Activated CD4-positive, alpha-beta memory T cell treated with anti-CD3 and anti-CD28 coated beads for 36 hours (primary cell): ENCODE measurements at places on chromosomes 16 and 17.

GRCh38 chr17:40350689-40351358 is 13.7 kb downstream of the GJD3 start:
- DNase-seq: no peak

DNA sequence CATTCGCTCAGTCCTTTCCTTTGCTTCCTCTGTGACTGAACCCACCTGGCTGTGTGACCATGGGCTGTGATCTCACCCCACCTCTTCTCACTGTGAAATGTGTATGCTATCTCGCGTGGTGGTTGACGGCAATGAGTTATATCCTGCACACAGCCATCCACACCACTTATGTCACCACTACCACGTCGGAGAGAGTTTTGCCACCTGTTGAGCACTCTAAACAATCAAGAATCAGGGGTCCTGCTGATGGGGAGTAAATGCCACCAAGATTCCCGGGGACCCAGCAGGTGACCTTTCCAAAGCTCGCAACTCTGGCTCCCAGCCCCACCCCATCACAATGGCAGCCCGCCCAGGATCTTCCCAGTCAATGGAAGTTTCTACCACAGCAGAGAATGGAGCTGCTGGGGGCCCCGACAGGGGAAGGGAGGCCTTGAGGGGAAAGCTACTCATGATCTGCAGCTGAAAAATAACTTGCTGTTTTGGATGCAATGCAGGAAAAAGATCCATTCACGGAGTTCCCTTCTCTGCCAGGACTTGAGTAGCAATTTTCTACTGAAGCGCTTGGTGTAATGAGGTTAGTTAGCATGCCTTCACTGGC is 26.2 kb upstream of the RCVRN start:
- no peak for DNase-seq

DNA sequence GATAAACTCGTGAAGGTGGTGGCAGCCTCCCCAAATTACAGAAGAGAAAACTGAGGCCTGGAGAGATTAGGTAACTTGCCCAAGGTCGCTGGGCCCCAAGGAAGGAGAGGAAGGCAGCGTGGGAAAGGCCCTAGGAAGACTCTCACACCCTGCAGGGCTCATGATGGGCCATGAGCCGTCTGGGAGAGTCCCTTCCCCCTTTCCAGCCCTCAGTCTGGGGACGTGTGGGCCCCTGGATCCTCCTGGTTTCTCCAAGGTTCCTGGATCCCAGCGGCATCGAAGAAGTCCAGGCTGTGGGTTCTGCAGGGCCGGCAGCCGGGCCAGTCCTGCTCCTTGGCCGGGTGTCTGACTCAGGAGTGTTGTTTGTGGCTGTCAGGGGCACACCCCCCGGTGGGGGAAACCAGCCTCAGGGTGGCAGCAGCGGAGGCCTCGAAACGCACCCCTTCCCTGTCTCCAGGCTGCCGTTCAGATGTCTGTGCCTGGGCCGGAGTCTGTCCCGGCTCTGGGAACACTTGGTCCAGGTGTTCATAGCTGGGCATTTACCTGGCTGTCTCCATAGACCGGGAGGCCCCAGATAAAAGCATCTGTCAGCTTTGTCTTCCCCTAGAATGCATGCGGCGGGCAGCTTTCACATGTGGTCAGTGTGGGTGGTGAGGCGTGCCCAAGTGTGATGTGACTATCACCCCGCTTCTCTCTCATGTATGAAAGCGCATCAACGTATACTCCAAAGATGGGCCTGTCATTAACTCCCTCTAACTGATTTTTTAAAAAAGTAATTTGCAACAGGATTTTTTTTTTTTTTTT is 3.7 kb upstream of the RAP1GAP2 start:
- DNase-seq: peak; percentile 84

DNA sequence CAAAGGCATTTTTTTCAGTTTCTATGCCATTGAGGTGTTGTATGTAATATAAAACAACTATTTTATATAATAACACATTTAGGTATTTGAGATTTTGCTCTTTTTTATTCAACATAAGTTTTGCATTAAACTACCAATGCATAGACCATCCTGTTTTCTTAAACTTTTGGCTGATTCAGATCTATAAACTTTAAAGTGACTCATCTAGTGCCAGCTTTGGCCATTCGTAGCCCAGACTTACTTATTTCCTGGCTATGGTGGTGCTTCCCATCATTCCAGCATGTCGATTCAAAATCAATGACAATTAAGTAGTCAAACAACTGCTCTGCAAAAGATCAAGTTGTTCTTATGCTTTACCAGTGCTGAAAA is 3.1 kb downstream of the ERI2 start:
- no peak for DNase-seq

GRCh38 chr16:53213542-53213941 is 158.8 kb downstream of the CHD9 start:
- no peak for DNase-seq

DNA sequence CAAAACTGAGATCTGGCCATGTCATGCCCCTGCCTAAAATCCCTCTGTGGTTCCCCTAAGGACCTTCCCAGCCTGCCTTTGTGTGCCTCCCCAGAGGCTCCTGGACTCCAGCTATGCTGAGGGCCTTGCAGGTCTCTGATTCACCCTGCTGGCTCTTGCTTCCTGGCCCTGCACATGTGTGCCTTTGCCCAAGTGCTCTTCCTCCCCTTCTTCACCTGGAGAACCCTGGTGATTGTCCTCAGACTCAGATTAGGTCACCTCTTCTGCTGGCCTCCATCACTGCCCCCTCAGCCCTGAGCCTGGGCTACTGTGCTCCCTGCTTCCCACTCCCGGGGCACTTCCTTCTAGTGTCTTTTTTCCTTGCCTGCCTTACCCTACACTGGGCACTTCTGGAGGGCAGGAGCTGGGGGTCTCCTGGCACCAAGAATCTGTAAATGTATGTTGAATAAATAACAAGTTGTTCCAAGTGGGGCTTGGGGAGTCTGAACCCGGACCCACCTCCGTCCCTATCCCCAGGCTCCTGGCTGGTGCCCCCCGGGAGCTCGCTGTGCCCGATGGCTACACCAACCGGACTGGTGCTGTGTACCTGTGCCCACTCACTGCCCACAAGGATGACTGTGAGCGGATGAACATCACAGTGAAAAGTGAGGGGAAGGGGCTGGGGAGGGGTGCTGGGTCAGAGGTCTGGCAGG is 7.8 kb downstream of the ITGA3 start:
- DNase-seq: no peak

- no peak for DNase-seq
Measured at GRCh38 chr17:41013606-41014005, 4.7 kb upstream of the KRTAP3-1 start.

DNA sequence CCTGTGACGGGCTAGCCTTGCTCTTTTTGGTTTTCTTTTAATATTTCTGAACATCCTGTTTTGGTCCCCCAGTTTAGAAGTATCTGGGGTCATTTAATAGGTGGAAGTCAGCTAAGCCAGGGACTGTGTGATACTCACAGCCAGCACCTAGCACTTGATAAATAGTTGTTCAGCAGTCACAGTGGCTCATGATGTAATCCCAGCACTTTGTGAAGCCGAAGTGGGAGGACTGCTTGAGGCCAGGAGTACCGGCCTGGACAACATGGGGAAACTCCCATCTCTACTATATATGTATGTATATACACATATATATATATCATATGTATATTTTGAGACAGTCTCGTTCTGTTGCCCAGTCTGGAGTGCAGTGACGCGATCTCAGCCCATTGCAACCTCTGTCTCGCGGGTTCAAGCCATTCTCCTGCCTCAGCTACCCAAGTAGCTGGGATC is 1.8 kb upstream of the ZNRF1 start:
- DNase-seq: no peak

- DNase-seq: peak; percentile 84
Measured at GRCh38 chr17:40561871-40562611, 3.2 kb downstream of the CCR7 start.

GRCh38 chr17:79836510-79836971 is 2.7 kb downstream of the CBX4 start:
- no peak for DNase-seq

DNA sequence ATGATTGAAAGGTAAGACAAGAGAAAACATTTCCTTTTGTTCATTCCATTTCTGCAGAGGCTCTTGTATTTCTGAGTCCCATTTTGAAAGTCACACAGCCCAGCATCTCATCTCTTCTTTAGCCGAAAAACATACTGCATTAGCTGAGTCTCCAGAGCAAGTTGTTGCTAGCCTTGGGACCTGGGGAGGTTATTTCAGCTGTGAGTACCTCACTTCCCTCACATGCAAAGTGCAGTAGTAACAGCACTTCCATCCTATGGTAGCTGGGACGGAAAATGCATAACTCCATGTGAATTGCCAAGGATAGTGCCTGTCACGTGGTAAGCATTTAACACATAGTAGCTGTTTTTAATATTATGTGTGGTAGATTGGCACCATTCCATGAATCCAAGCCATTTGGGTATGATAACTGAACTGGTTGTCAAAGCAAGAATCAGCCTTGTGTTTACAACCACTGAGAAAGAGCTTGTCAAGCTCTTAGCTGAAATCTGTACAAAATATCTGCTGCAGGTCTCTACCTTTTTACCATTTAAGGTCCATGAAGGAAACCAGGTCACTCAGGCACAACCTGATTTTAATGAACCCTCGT is 345.7 kb downstream of the CDH13 start:
- DNase-seq: no peak

DNA sequence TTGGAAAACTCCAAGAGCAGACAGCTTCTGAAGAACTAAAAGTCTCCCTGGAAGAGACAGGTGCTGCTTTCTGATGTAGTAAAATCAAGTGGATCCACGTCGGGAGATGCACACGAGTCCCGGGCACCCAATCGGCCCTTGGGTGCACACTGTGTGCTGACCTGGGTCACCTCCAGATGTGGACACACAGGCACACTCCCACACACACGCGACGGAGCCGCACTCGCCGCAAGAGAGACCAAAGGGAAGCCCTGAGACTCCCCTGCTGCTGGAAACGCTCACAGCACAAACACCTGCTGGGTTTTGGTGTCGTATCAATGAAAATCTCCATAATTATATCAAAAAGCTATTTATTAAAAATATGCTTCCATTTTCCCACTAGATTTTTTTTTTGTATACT is 94.2 kb downstream of the ANKRD11 start:
- DNase-seq: no peak

GRCh38 chr16:57807252-57807967 is 5.1 kb upstream of the KIFC3 start:
- DNase-seq: no peak

DNA sequence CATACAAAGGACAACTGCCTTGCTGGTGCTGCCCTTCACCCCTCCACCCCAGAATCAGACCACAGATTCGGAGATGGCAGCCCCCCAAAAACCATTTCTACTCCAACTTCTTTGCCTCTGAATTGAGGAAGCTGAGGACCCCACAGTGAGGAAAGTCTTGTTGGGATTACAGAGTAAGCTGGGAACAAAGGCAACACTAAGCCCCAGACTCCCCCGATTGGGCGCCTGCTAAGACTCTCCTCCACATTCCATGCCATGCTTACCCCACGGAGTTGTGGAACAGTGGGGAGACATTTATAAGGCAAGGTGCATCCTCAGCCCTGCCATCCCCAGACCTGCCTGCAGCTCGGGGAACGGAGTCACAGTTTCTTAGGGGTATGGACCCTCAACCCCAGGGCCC is 1.9 kb downstream of the GIT1 start:
- DNase-seq: no peak

DNA sequence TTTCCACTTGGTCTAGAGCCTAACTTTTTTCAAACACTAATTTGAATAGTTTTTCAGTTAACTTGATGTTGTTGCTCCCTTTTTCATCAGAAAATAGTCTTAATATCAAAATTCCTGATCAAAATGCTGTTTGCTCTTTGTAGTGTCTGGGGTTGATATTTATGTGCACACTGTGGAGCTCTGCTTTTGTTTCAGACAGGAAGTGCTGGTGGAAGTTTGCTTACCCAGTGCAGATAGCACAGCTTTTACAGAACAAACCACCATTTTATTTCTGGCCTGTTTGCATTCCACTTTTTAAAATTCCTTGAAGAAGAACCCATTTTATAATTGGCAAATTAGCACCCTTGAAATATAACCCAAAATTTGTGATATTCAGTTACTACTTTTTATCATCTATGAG is 125.4 kb downstream of the MRTFB start:
- no peak for DNase-seq

DNA sequence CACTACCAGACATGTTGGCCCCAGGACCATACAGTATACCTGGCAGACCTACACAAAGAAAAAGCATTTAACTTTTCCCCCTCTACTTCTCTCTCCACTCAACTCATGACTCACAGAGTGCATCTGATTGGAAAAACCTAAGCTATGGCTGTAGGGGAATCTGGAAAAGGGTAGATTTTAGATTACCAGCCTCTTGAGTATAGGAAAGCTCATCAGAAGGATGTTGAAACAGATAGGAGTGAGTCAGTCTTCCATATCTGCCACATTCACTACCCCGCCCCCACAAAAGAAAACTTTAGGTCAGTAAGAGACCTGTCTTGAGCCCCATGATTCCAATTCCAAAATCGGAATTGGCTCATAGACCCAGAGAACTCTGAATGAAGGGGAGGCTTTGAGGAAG is 12.3 kb downstream of the KRT9 start:
- DNase-seq: no peak

GRCh38 chr17:49978501-49978900 is 9.5 kb downstream of the DLX4 start:
- DNase-seq: no peak

- DNase-seq: peak; percentile 96
Measured at GRCh38 chr17:996554-997344, at the start of gene TIMM22. Gene TIMM22 (plus strand): TSS chr17:997129. CDS start chr17:997143, 14 bp downstream.

DNA sequence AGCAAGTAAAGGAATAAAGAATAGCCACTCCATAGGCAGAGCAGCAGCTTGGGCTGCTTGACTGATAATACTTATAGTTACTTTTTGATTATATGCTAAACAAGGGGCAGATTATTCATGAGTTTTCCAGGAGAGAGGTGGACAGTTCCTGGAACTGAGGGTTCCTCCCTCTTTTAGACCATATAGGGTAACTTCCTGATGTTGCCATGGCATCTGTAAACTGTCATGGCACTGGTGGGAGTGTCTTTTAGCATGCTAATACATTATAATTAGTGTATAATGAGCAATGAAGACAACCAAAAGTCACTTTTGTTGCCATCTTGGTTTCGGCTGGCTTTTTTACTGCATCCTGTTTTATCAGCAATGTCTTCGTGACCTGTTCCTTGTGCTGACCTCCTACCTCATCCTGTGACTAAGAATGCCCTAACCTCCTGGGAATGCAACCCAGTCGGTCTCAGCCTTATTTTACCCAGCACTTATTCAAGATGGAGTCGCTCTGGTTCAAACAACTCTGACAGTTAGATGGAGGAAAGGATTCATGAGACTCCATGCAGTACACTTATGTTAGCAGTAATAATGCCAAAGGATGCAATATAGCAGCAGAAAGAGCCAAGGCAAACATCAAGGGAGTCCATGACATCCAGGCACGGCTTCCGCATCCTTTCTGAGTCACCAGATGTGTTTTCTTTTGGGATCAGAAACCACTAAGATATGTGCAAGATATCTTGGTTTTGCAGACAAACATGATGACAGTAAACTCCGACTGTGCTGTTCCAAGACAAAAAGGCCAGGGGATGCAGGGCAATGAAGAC is 55.8 kb upstream of the B4GALNT2 start:
- no peak for DNase-seq

GRCh38 chr17:53017227-53017626 is 805.5 kb upstream of the KIF2B start:
- no peak for DNase-seq
